Left ventricle myocardium inferior (tissue), 1 donor: ENCODE measurements at places on chromosomes 5 and 9. TPM values are rescaled to one million over a fixed set of nuclear protein-coding genes. Genes with fewer than 3 reads are reported as not detected.

CDK9 gene
- 46.4 TPM for total RNA-seq

THOC3 gene
- total RNA-seq, result 9.7 TPM

N4BP3 gene
- total RNA-seq, result 1.8 TPM

FAXDC2 gene
- total RNA-seq, result 23.5 TPM

CERCAM gene
- 8.5 TPM for total RNA-seq

SPEF2 gene
- 2.7 TPM for total RNA-seq

ZNF354C gene
- total RNA-seq, result 5.2 TPM

PRUNE2 gene
- total RNA-seq, result 3.1 TPM

IL4 gene
- total RNA-seq, result not detected

OR1Q1 gene
- not detected for total RNA-seq

CCL28 gene
- 0.60 TPM for total RNA-seq

SPATA31D4 gene
- not detected for total RNA-seq

PIP5K1B gene
- total RNA-seq, result 71.9 TPM

BRINP1 gene
- 0.66 TPM for total RNA-seq

ADAMTS2 gene
- total RNA-seq, result 4.6 TPM

TRPM6 gene
- 0.30 TPM for total RNA-seq

ZNF454 gene
- 2.6 TPM for total RNA-seq

CDH9 gene
- total RNA-seq, result not detected

KLHL9 gene
- 12.0 TPM for total RNA-seq

CNTLN gene
- total RNA-seq, result 3.5 TPM

INVS gene
- total RNA-seq, result 6.7 TPM

INSYN2B gene
- total RNA-seq, result 0.08 TPM

LHFPL2 gene
- total RNA-seq, result 5.0 TPM

SPINK13 gene
- total RNA-seq, result not detected

SPINK4 gene
- not detected for total RNA-seq

FRMD3 gene
- 131 TPM for total RNA-seq

SPTLC1 gene
- total RNA-seq, result 21.9 TPM

C9orf78 gene
- total RNA-seq, result 30.0 TPM

TMC1 gene
- total RNA-seq, result 0.25 TPM

SLC24A2 gene
- total RNA-seq, result not detected

IL9 gene
- not detected for total RNA-seq

SLC1A3 gene
- 144 TPM for total RNA-seq

SPINK6 gene
- total RNA-seq, result not detected

SOHLH1 gene
- total RNA-seq, result not detected

HRCT1 gene
- 6.2 TPM for total RNA-seq

EQTN gene
- not detected for total RNA-seq

SLC30A5 gene
- 31.8 TPM for total RNA-seq

PCDHB9 gene
- total RNA-seq, result 1.2 TPM

CDH18 gene
- not detected for total RNA-seq

ZDHHC12 gene
- total RNA-seq, result 6.3 TPM

CCNJL gene
- total RNA-seq, result 6.5 TPM

DENND4C gene
- 20.8 TPM for total RNA-seq

CRHBP gene
- total RNA-seq, result 0.63 TPM

GFI1B gene
- 0.27 TPM for total RNA-seq

MTAP gene
- 25.3 TPM for total RNA-seq

FBXL7 gene
- total RNA-seq, result 27.7 TPM

DMRT2 gene
- not detected for total RNA-seq

MSMP gene
- not detected for total RNA-seq

FSD1L gene
- total RNA-seq, result 7.6 TPM

C9orf40 gene
- total RNA-seq, result 2.0 TPM

CNTNAP3B gene
- 8.0 TPM for total RNA-seq

PCDHGB7 gene
- total RNA-seq, result 7.9 TPM
